Thyroid gland (tissue), 4 donors: ENCODE measurements at places on chromosomes 2 and 18.

DNA sequence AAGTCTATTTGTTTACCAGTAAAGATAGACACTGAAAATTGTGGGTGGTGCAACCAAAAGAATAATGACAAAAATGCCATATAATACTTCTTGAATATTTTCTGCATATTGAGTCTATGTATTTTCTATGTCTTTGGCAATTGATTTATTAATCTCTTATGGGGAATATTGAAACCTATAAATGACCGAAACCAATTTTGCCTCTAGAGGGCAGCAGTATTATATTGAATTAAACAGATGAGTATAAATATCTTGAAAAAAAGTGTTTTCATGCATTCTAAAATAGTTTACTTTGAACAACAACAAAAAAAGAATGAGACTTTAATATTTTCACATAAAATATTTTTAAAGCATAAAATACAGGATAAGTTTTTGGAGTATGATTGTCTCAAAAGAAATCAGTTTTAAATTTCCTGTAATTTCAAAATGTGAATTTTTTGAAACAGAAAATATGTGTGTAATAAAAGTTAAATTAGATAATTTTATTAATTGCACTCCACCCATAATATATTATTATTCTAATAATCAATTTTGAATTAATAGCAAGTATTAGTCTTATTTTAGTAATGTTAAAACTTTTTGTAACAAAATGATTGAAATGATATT is 49.9 kb upstream of the CALCRL start:
- DNase-seq: no peak

DNA sequence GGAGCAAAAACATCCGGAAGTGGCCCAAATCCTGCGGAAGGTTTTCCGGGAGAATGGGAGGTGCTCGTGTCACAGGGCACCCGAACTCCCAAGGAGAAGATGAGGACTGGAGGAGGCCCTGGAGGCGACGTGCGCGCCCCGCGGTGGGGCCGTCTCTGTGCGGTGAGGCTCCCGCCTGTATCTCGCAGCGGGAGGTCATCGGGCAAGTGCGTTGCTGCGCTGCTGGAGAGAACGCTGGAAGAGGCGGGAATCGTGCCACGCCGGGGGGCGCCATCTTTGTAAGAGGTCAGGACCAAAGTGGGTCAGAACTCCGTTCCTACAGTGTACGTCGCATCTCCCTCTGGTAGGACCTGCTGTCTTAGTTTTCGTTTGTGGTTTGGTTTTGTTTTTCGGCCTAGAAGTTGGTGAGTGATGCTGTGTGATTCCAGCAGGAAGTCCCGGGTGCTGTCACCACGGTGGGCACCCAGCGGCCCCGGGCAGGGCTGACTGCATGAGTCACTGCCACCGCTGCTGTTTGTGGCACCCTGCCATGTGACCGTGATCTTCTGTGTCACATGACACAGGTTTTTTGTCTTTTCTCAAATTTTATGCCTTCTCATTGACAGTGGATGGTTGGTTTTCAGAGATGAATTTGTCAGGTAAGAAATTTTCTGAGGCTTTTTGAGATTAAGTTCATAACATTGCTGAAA is 21.5 kb upstream of the ATP9B start:
- DNase-seq: no peak

DNA sequence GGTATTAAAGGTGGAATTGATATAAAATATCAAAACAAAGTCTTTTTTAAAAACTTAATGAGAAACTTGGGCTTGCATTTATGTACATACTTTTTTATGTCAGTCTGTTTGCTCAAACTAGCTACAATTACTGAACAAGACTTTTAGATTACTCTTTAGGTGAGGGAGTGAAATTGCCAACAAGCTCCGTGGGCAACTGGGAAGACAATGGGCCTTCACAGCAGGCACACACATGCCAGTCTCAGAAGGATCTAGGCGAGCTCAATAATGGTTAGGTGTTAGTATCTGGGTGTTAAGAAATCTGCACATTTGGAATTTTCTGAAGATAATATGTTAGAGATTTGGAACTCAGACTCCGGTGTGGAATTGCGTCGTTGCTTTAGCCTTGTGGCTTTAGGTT is 23.0 kb upstream of the MAL start:
- DNase-seq: no peak

GRCh38 chr18:54261894-54262293 is 7.4 kb upstream of the POLI start:
- DNase-seq: no peak

DNA sequence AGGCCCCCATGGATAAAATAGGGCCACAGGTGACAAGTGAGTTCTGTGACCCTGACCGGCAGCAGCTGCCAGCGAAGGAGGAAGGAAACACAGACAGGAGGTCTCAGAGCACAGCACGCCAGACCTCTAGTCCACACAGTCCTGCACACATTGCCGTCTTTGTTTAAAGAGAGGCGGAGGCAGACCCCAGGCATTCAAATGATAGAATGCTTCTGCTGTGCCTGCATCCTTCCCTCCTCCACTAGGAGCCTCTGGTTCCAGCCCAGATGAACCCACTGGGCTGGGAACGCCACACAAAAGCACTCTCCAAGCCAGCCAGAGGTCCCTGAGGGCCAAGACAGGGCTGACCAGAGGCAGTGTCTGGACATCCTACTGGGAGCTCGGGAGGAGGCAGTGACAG is 118.7 kb downstream of the KLHL29 start:
- no peak for DNase-seq

GRCh38 chr2:134262684-134263083 is 8.8 kb downstream of the MGAT5 start:
- no peak for DNase-seq

DNA sequence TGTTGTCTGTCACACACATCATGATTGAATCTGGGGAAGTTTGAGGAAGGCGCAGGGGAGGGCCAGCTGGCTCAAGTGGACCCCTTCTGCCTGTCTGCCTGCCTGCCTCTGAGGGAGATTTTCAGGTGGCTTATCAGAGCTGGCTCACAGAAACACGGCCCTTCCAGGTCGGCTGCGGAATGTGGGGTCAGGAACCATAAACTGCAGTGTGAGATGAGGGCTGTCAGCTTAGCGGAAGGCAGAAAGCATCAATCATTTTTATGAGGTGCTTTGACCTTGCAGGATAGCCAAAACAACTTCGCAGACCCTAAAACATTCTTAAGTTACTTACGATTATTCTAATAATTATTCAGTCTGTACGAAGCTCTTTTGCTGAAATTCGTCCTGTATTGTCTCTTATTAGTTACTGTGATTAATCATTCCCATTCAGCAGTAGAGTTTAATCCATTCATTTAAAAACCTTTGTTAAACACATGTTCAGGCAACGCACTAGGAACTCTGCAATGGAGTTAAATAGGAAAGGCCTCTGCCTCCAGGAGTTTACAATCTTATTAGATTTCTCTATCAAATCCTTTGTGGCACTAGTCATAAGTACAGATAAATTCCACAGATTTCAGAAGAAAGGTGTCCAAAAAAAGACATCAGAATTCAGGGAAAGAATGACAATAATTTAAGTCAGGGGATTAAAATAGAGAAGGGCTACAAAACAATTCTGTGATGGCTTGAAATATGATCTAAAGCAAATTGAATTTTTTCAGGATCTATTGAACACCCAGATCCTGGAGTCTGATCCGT is 371.6 kb downstream of the HRH4 start:
- DNase-seq: no peak
